ENCODE measurements at places on chromosomes 6 and 20. TPM values are rescaled to one million over a fixed set of nuclear protein-coding genes. Genes with fewer than 3 reads are reported as not detected.

Gene NOTCH4
- 0.73 TPM for total RNA-seq

Gene RGL2
- 37.7 TPM for total RNA-seq

Gene HLA-DPA1
- total RNA-seq, result 40.5 TPM

Gene AFG1L
- total RNA-seq, result 6.1 TPM

Gene SLC12A5
- not detected for total RNA-seq

Gene SCGN
- total RNA-seq, result not detected

Gene MCCD1
- total RNA-seq, result not detected

Gene EYA4
- total RNA-seq, result not detected

Gene COL9A1
- total RNA-seq, result not detected

Gene TRAPPC3L
- not detected for total RNA-seq

Gene BHLHE23
- total RNA-seq, result not detected

Gene AK9
- 4.0 TPM for total RNA-seq
